Glutamatergic neuron (in vitro differentiated cells): ENCODE measurements at places on chromosomes 13 and 19. TPM values are rescaled to one million over a fixed set of nuclear protein-coding genes. Genes with fewer than 3 reads are reported as not detected.

GRCh38 chr19:50490411-50490811 is 13.8 kb upstream of the GARIN5A start:
- H3K4me3 ChIP-seq: no peak overlapping the region
- H3K27me3 ChIP-seq: peaks cover 15% of the 10 kb centered on the region
- H3K27ac ChIP-seq: peak overlapping the region; percentile 55
- H3K4me1 ChIP-seq: peaks cover 21% of the 10 kb centered on the region
- H3K36me3 ChIP-seq: peaks cover 18% of the 10 kb centered on the region

GRCh38 chr19:41230067-41230857 is 11.2 kb downstream of the AXL start:
- H3K27me3 ChIP-seq: peaks cover 8% of the 10 kb centered on the region
- peaks cover 4% of the 10 kb centered on the region for H3K4me1 ChIP-seq
- H3K4me3 ChIP-seq: no peak overlapping the region
- no peak overlapping the region for H3K27ac ChIP-seq
- no peak for DNase-seq

DNA sequence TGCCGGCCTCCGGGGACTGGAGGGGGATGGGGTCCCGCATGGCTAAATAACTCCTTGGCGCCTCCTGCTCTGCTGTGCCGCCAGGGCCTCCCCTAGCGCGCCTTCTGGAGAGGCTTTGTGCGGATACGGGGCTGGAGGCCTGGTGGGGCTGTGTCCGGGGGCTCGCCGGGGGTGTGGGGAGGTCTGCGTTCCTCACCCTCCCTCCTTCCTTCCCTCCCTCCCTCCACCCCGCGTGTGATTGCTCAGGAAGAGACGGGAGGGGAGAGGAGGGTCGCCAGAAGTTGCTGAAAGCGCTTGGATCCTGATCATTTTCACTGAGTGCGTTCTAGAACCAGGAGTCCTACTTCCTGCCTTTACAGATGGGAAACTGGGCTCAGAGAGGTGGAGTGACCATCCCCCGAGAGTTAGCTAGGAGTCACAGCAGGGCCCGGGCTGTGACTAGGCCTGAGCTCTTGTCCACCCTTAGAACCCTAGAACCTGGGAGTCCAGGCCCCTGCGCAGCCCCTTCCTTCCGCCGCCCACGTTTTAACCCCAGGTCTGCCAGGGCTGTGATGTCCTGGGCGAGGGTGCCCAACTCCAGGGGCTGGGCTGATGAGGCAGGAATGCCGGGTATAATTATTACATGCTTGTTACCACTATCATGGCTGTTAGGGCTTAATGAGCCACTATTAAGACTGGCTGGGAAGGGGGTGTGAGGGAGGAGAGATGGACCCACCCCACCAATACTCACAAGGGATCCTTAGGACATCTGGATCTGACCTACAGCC is 782 bp upstream of the JUND start:
- peaks cover 16% of the 10 kb centered on the region for H3K4me1 ChIP-seq
- H3K4me3 ChIP-seq: peak overlapping the region; percentile 84
- peak overlapping the region; percentile 99 for H3K27ac ChIP-seq
- peaks cover 8% of the 10 kb centered on the region for H3K36me3 ChIP-seq
- H3K27me3 ChIP-seq: peaks cover 24% of the 10 kb centered on the region

DNA sequence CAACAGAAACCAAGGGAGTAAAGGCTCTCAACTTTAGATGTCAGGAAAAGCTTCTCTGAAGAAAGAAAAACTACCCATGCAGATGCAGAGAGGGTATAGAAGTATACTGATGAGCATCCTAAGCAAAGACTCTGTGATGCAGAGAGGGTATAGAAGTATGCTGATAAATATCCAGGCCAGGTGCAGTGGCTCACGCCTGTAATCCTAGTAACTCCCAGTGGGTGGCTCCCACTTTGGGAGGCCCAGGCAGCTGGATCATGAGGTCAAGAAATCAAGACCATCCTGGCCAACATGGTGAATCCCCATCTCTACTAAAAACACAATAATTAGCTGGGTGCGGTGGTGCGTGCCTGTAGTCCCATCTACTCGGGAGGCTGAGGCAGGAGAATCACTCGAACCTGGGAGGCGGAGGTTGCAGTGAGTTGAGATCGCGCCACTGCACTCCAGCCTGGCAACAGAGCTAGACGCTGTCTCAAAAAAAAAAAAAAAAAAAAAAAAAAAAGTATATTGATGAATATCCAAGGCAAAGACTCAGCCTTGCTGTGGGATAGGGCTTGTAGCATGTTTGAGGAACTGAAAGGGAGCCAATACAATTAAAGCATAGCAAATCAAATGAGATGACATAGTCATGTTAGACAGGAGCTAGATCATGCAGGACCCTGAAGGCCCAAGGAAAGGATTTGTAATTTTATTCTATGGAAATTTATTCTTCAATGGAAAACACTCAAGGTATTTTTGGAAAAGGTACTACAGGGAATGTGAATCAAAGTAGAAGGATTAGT is 14.9 kb downstream of the UBL3 start:
- H3K27ac ChIP-seq: no peak overlapping the region
- H3K27me3 ChIP-seq: peaks cover 1% of the 10 kb centered on the region

- no peak overlapping the region for H3K27ac ChIP-seq
- no peak for DNase-seq
- H3K36me3 ChIP-seq: no peaks in the 10 kb centered on the region
- no peak overlapping the region for H3K4me3 ChIP-seq
- no peaks in the 10 kb centered on the region for H3K4me1 ChIP-seq
- no peaks in the 10 kb centered on the region for H3K27me3 ChIP-seq
These were observed 45.1 kb upstream of the SPRY2 start for GRCh38 chr13:80386002-80386401.

GRCh38 chr13:81609335-81609734 is 1268.4 kb upstream of the SPRY2 start:
- H3K27me3 ChIP-seq: no peaks in the 10 kb centered on the region
- H3K36me3 ChIP-seq: no peaks in the 10 kb centered on the region
- no peak overlapping the region for H3K27ac ChIP-seq
- H3K4me1 ChIP-seq: no peaks in the 10 kb centered on the region
- DNase-seq: no peak

DNA sequence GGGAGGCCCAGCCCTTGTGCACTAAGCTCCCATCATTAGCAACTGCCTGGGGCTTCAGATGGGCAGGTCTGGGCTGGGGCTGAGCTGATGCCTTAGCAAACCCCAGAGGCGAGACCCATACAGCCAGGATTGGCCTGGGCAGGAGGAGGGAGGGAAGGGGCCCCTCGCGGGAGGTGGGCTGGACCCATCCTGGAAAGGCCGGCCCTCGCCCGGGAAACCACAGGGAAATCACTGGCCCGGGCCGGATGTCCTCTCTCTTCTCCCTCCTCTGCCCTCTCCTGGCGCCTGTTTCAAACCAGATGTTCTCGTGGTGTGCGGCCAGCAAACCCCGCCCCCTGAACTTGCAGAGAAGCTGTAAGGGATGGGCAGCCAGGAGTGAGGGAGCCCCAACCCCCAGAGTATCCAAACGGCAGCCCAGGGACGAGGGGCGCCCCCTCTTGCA is 43.1 kb downstream of the TMEM255B start:
- H3K27ac ChIP-seq: no peak overlapping the region
- no peaks in the 10 kb centered on the region for H3K27me3 ChIP-seq
- DNase-seq: peak; percentile 63
- H3K36me3 ChIP-seq: no peaks in the 10 kb centered on the region
- H3K4me1 ChIP-seq: peaks cover 12% of the 10 kb centered on the region

DNA sequence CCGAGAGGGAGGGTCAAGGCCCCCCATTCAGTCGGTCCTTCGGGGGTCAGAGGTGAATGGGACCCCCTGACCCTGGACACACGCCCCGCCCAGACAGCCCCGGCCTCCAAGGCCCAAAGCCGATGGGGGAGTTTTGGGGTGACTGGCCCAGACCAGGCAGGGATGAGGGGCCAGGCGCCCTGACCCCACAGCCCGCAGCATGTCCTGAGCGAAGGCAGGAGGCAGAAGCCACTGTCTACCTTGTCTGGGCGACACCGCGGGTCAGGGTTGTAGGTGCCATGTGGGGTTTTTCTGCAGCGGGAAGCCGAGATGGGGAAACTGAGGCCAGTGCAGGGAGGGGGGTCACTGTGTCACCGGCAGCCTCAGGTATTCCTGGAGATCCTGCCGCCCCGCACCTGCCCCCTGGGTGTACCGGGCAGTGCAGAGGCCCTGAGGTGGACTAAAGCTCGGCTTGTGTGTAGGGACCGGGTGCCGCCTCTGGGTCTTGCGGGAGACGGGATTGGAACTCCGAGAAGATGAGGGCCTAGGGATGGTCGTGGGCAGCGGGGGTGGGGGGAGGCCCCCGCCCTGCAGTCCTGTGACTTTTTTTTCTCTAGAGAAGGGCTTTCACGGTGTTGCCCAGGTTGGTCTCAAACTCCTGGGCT is 8.5 kb downstream of the ARID3A start:
- H3K27ac ChIP-seq: no peak overlapping the region
- H3K27me3 ChIP-seq: peaks cover 12% of the 10 kb centered on the region
- DNase-seq: no peak
- peaks cover 14% of the 10 kb centered on the region for H3K4me1 ChIP-seq
- H3K4me3 ChIP-seq: no peak overlapping the region

GRCh38 chr19:19486343-19487076 is 28.8 kb downstream of the TSSK6 start:
- H3K27me3 ChIP-seq: peaks cover 34% of the 10 kb centered on the region
- peak overlapping the region; percentile 100 for H3K27ac ChIP-seq
- DNase-seq: no peak
- no peaks in the 10 kb centered on the region for H3K36me3 ChIP-seq
- peaks cover 63% of the 10 kb centered on the region for H3K4me1 ChIP-seq
- peak overlapping the region; percentile 87 for H3K4me3 ChIP-seq

GRCh38 chr13:60066226-60066625 is 97.5 kb downstream of the DIAPH3 start:
- H3K4me3 ChIP-seq: no peak overlapping the region
- no peak for DNase-seq
- no peaks in the 10 kb centered on the region for H3K36me3 ChIP-seq
- H3K4me1 ChIP-seq: no peaks in the 10 kb centered on the region
- H3K27ac ChIP-seq: no peak overlapping the region
- H3K27me3 ChIP-seq: no peaks in the 10 kb centered on the region

GRCh38 chr13:111389621-111390521 is 69.4 kb downstream of the TEX29 start:
- H3K27ac ChIP-seq: no peak overlapping the region
- H3K27me3 ChIP-seq: peaks cover 5% of the 10 kb centered on the region
- peak; percentile 7 for DNase-seq
- peaks cover 3% of the 10 kb centered on the region for H3K36me3 ChIP-seq

GRCh38 chr19:5139583-5140325 is 170.8 kb downstream of the KDM4B start:
- H3K4me1 ChIP-seq: peaks cover 3% of the 10 kb centered on the region
- no peaks in the 10 kb centered on the region for H3K36me3 ChIP-seq
- H3K27ac ChIP-seq: no peak overlapping the region

Gene CEACAM20
- total RNA-seq: not detected

Gene CRLF1
- total RNA-seq: 55.3 TPM

Gene MAMSTR
- 2.7 TPM for total RNA-seq

Gene SIPA1L3
- total RNA-seq: 97.7 TPM

Gene THAP8
- total RNA-seq: 10.1 TPM

Gene NPAS1
- 1.7 TPM for total RNA-seq
